CD4-positive, alpha-beta T cell (primary cell): ENCODE measurements at places on chromosomes 1 and 21. TPM values are rescaled to one million over a fixed set of nuclear protein-coding genes. Genes with fewer than 3 reads are reported as not detected.

The SFN gene
- total RNA-seq = 2.0 TPM

The KIF21B gene
- 64.5 TPM for total RNA-seq

The MRPL37 gene
- total RNA-seq = 24.0 TPM

The RAB42 gene
- total RNA-seq = not detected

The ZSWIM5 gene
- 0.91 TPM for total RNA-seq

The GPR153 gene
- total RNA-seq = 0.14 TPM

The FAM167B gene
- total RNA-seq = 0.38 TPM

The PLOD1 gene
- total RNA-seq = 1.6 TPM

The TSTD1 gene
- 38.0 TPM for total RNA-seq

The ACOT11 gene
- 0.91 TPM for total RNA-seq
